ENCODE measurements at places on chromosomes 11 and 22. TPM values are rescaled to one million over a fixed set of nuclear protein-coding genes. Genes with fewer than 3 reads are reported as not detected.
A peak's percentile ranks its signal among the peaks of the same experiment; 100 is the strongest.

- peaks cover 91% of the 10 kb centered on the region for H3K36me3 ChIP-seq
- H3K27me3 ChIP-seq: no peaks in the 10 kb centered on the region
- peaks cover 87% of the 10 kb centered on the region for H3K4me1 ChIP-seq
- DNase-seq: no peak
These were observed 15.8 kb downstream of the IL17RA start for GRCh38 chr22:17100621-17101020.

DNA sequence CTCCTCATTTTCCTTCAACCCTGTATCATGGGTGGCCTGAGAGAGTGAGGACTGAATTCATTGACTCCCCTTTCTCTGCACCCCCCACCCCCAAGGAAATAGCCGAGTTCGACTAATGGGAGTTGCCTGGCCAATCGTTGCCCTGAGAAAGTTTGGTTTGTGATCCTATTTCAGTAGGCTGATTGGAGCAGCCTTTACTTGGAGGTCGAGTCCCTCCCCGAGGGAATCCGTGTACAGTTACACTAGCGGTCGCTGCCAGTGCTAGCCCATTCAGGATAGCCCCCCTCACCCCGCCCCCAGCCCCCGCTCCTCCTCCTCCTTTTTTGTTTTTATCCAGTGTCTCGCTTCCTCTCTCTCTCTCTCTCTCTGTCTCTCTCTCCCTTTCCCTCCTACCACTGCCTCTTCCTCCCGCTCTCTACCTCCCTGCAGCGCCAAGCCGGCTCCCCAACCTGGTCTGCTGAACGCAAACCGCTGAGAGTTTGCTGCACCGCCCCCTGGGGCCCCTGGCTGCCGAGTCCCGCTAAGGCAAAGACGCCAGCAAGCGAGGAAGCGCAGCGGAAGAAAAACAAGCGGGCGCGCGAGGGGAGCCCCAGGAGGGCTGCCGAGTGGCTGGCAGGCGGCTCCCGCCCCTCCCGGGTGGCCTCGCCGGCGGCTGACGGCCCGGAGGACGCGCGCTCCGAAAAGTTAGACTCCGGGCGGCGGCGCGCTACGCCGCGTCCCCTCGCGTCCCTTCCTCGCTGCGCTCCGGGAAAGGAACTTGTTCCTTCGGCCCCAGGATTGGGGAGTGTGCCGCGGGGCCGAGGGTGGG is at the start of gene GRAMD1B:
TSS of gene GRAMD1B (plus strand) at position 357 of the 808 bp plus-strand sequence. CDS start 524 bp downstream, outside the sequence.
- peak within 1 kb of the TSS; percentile 74 for H3K4me3 ChIP-seq
- H3K36me3 ChIP-seq: no peaks in the 10 kb centered on the region
- peak; percentile 73 for DNase-seq
- peaks cover 24% of the 10 kb centered on the region for H3K4me1 ChIP-seq
- H3K27me3 ChIP-seq: no peaks in the 10 kb centered on the region

DNA sequence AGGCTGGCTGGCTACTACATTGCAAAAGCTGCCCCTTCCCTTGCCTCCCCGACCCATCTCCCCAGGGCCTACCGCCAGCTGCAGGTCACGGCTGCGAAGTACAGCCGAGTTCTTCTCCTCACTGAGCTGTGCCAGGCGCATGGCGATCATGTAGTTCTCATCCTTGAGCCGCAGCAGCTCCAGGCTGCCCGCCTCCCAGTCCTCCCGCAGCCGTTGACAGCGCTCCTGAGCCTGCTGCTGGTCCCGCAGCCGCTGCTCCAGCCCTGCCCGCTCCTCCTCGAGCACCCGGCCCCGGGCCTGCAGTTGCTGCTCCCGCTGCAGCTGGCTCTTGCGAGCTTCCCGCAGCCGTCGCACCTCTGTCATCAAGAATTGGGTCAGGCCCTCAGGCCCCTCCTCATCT is 3.3 kb downstream of the CARD10 start:
- H3K27me3 ChIP-seq: peaks cover 24% of the 10 kb centered on the region
- H3K36me3 ChIP-seq: no peaks in the 10 kb centered on the region
- no peak overlapping the region for H3K27ac ChIP-seq
- H3K4me3 ChIP-seq: no peak overlapping the region

DNA sequence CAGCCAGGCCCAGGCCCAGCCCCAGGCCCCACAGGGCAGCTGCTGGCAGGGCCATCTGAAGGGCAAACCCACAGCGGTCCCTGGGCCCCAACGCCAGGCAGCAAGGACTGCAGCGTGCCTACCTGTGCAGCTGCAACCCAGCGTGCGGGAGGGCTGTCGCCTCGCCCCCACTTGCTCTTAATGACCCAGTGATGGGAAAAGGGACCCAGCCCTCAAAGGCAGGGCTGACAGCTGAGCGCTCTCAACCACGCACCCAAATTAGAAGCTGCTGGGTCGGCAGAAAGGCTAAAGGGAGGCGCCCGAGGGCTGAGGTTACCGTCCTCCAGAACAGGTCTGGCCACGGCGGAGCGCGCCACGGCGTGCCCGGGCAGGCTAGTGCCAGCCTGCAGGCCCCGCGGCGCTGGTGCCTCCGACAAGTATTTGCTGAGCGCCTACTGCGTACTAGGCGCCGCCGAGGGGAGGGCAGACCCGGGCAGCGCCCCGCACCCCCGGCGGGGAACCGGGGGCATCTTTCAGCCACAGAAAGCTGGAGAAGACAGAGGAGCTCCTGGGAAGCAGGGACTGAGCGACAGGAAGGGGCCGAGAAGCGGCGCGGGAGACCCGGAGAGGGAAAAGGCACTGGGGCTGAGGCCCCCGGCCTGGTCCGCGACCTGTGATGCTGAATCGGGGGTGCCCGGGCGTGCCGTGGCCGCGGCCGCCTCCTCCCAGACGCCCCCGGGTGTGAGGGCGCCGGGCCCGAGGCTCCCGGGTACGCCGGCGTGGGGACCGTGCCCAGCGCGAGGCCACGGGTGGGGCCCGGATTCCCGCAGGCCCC is 773 bp downstream of the HRAS start:
- H3K4me3 ChIP-seq: peak overlapping the region; percentile 71
- no peak overlapping the region for H3K27ac ChIP-seq
- no peaks in the 10 kb centered on the region for H3K27me3 ChIP-seq
- peaks cover 44% of the 10 kb centered on the region for H3K4me1 ChIP-seq
- no peak for DNase-seq

DNA sequence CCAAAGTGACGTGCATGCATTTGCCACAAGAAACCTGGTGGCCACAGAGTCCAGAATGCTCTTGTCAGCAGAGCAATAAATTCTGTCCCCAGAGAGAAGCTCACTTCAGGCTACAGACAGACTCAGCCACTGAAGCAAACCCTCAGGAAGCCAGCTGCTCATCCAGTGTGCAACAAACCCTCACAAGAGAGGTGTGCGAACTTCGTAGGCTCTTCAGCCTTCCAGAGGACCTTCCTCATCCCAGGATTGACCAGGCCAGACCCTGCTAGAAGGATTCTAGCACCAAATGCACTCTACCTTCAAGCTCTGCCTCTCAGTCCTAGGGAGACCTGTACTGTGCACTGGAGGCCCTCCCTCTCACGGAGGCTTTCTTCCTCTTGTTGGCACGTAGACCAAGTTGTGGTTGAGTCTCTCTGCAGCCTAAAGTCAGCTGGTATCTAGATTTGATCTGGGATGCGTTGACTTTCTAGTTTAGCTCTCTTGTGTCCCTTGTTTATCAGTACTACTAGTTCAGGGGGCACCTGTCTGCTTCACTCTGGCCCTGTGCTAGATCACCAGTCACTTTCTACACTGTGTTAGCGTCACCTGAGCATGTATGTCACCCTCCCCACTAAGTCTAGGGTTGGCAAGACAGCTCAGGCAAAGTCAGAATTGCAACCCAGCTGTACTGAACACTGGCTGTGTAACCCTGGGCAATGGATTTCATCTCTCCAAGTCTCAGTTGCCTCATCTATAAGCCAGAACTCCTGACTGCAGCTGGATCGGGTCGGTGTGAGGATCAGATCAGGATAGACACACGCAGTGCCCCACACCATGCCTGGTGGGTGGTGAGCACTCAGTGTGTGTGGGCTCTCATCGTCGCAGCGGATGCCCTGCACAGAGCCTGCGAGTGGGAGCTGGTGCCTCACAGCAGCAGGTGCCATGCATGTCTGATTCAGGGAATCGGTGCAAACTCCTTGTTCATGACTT is 22.1 kb upstream of the TMPRSS13 start:
- DNase-seq: peak; percentile 77
- peak overlapping the region; percentile 36 for H3K4me3 ChIP-seq
- H3K27ac ChIP-seq: peak overlapping the region; percentile 13

UBQLNL gene
- 0.50 TPM for total RNA-seq

C1QTNF4 gene
- total RNA-seq: 0.41 TPM

TCN2 gene
- 0.52 TPM for total RNA-seq

PKNOX2 gene
- total RNA-seq: not detected

CRYAB gene
- total RNA-seq: not detected

APOBEC3G gene
- 20.6 TPM for total RNA-seq
